HCT116 (cell line): ENCODE measurements at places on chromosomes 5 and 9.

DNA sequence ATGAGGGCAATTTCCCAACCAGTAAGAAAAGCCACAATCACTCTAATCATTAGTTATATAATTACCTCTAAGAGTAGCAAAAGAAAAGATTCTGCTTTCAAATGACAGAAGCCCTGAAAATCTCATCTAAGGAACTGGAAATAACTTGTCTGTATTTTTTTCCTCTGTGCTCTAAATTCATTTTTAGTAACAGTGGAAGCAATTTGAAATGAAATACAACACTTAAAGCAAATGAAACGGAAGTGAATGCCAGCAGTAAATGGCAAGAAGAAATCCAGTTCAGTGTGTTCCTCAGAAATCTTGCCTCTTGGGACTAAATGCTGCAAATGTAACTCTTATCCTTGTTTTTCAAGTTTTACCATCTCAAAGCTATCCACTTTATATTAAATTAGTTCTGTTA lies 294.9 kb downstream of the TAF11L14 start:
- H3K36me3 ChIP-seq = no peaks in the 10 kb centered on the region
- no peak for DNase-seq
- H3K4me1 ChIP-seq = no peaks in the 10 kb centered on the region
- H3K27me3 ChIP-seq = no peaks in the 10 kb centered on the region

DNA sequence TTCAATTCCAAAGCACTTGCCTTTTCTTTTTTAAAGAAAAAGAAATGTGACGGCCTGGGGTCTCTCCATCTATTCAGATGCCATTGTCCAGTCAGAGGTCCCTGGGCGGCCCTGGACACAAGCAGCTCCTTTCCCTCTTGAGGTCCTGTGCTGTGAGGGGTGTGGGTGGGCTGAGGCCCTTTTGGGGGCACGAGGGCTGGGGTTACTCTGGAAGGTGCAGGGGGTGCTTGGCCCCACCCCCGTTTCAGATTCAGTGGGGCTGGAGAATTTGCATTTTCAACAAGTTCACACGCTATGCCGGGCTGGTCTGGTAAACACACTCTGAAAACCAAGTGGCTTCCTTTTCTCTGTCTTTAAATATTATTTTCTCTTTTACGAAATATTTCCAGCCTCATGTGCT lies 91.4 kb upstream of the PHYKPL start:
- H3K4me1 ChIP-seq = no peaks in the 10 kb centered on the region
- no peaks in the 10 kb centered on the region for H3K36me3 ChIP-seq
- no peaks in the 10 kb centered on the region for H3K27me3 ChIP-seq
- no peak overlapping the region for H3K27ac ChIP-seq
- DNase-seq = no peak

GRCh38 chr9:34686732-34687131 lies 4.3 kb downstream of the CCL19 start:
- H3K27me3 ChIP-seq = no peaks in the 10 kb centered on the region
- no peak overlapping the region for H3K27ac ChIP-seq
- H3K4me3 ChIP-seq = no peak overlapping the region
- H3K36me3 ChIP-seq = no peaks in the 10 kb centered on the region

DNA sequence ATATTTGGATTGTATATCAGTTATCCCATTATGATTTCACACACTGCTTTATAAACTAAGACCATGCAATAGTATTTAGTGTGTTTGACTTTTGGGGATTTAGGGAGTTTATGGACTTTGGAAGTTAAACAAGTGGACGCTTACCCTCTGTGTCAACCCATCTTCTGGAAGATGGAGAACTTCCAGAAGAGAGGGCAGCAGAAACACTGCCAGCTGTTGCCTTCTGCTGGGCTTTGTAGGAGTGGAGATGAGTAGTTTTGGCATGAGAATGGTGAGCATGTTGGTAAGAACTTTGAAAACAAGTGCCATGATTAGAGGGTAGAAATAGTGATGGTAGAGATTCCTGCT lies 2.2 kb downstream of the DNAJC25 start:
- no peak for DNase-seq
- no peak overlapping the region for H3K4me3 ChIP-seq
- no peaks in the 10 kb centered on the region for H3K27me3 ChIP-seq
- 0 out of 2 replicates have a peak, but pooled peaks cover 11% of the 10 kb centered on the region for H3K36me3 ChIP-seq
- H3K27ac ChIP-seq = no peak overlapping the region
